ENCODE measurements at places on chromosomes 5 and 9. TPM values are rescaled to one million over a fixed set of nuclear protein-coding genes. Genes with fewer than 3 reads are reported as not detected.

- peak; percentile 14 for DNase-seq
- H3K4me3 ChIP-seq: no peak overlapping the region
- H3K27ac ChIP-seq: no peak overlapping the region
- no peaks in the 10 kb centered on the region for H3K27me3 ChIP-seq
- peaks cover 27% of the 10 kb centered on the region for H3K4me1 ChIP-seq
Observed at GRCh38 chr5:52709167-52709925, 78.4 kb upstream of the ITGA1 start.

GRCh38 chr5:156326718-156327259 is at the start of gene SGCD:
TSS of gene SGCD (plus strand) at chr5:156327164.
- no peaks in the 10 kb centered on the region for H3K4me1 ChIP-seq
- no peak within 1 kb of the TSS for H3K27ac ChIP-seq
- no peak within 1 kb of the TSS for H3K4me3 ChIP-seq
- H3K36me3 ChIP-seq: no peaks in the 10 kb centered on the region

GRCh38 chr9:121949364-121949763 is 143.7 kb downstream of the TTLL11 start:
- H3K4me3 ChIP-seq: no peak overlapping the region
- no peak overlapping the region for H3K27ac ChIP-seq
- H3K36me3 ChIP-seq: no peaks in the 10 kb centered on the region
- H3K27me3 ChIP-seq: no peaks in the 10 kb centered on the region
- no peak for DNase-seq

GRCh38 chr9:34830068-34830467 is 120.1 kb upstream of the CCL21 start:
- no peak overlapping the region for H3K27ac ChIP-seq
- H3K27me3 ChIP-seq: peaks cover 7% of the 10 kb centered on the region
- DNase-seq: no peak
- H3K4me3 ChIP-seq: no peak overlapping the region
- no peaks in the 10 kb centered on the region for H3K4me1 ChIP-seq

DNA sequence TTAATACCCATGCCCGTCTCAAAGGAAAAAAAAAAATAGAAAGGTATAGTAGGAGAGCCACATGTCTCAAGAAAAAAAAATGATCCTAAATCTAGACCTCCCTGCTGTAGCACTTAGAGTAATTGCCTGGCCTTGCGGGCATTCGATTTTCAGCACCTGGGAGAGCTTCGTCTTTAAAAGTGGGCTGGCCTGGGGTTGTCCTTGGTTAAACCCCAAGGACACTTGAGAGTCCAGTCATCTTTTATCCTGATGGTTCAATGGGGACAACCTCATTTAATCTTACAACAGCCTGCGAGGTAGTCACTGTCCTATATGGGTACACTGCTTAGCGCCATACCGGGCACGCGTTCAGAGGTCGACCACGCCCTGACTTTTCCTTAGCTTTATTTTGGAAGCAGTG is 60.1 kb downstream of the MAT2B start:
- peaks cover 23% of the 10 kb centered on the region for H3K4me1 ChIP-seq
- peak overlapping the region; percentile 23 for H3K27ac ChIP-seq
- peaks cover 56% of the 10 kb centered on the region for H3K27me3 ChIP-seq

- peaks cover 5% of the 10 kb centered on the region for H3K4me1 ChIP-seq
- DNase-seq: no peak
- H3K27ac ChIP-seq: no peak overlapping the region
- no peaks in the 10 kb centered on the region for H3K27me3 ChIP-seq
- H3K36me3 ChIP-seq: peaks cover 55% of the 10 kb centered on the region
Observed at GRCh38 chr5:6745706-6746222, 32.5 kb downstream of the TENT4A start.

DNA sequence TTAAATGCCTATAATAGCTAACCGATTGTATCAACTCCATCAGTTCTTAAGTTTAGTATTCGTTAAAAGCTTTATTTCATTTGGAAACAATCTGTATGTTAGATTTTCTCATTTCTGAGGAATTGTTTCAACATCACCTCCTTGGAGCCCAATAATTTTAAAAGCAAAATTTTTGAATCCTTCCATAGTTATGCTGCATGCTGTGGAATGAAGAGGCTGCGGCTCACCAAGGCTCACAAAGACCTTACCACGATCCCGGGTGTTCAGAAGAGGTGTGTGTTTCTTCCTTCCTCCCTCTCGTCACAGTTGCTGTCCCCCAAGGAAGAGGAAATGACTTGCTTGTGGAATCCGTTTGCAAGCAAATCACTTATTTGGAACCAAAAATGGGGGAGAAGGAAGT is 143.8 kb downstream of the FGF1 start:
- no peaks in the 10 kb centered on the region for H3K4me1 ChIP-seq
- H3K27me3 ChIP-seq: peaks cover 2% of the 10 kb centered on the region
- DNase-seq: no peak
- H3K4me3 ChIP-seq: no peak overlapping the region
- no peak overlapping the region for H3K27ac ChIP-seq

- no peaks in the 10 kb centered on the region for H3K4me1 ChIP-seq
- H3K27ac ChIP-seq: no peak overlapping the region
- no peaks in the 10 kb centered on the region for H3K27me3 ChIP-seq
- H3K36me3 ChIP-seq: no peaks in the 10 kb centered on the region
Observed at GRCh38 chr9:124802426-124802825, 25.5 kb downstream of the OLFML2A start.

- H3K4me1 ChIP-seq: no peaks in the 10 kb centered on the region
- H3K36me3 ChIP-seq: peaks cover 7% of the 10 kb centered on the region
- DNase-seq: no peak
- no peak overlapping the region for H3K4me3 ChIP-seq
- H3K27me3 ChIP-seq: no peaks in the 10 kb centered on the region
- H3K27ac ChIP-seq: no peak overlapping the region
Observed at GRCh38 chr5:127987354-127988145, 96.0 kb upstream of the SLC12A2 start.

DNA sequence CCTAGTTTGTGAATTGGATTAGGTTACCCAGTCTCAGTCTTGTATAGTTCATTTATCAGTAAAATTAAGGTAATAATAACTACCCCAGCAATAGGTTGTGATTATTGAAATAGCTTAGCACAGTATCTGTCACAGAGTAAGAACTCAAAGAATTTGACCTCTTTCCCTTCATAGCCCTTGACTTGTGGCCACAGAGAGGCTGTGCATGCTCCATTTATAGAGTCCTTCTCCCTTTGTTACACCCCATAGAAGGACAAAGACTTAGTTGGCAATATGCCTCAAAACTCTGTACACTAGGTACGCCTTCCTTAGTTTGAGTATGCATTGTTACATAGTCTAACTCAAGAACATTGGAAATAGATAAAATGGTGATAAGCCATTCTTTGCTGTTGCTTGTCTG is 257.2 kb downstream of the KCTD16 start:
- DNase-seq: no peak
- no peak overlapping the region for H3K27ac ChIP-seq
- no peaks in the 10 kb centered on the region for H3K36me3 ChIP-seq
- no peaks in the 10 kb centered on the region for H3K4me1 ChIP-seq

DNA sequence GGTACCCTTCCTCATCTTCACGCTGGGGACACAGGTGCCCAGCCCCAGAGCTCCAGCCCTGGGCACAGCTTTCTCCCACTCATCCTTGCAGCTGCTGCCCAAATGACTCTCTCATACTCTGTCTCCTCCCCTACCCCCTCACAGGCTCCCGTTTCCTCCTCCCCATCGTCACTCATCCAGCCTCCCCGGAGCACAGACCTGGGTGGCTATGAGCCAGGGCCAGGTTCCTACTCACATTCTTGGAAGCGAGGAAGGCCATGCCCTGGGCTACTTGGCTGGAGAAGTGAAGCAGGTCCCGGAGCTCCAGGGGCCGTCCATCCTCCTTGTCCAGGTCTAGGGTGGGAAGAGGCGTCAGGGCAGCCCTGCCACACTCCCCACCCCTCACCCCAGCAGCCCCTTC is 29.3 kb downstream of the CSF1R start:
- peaks cover 16% of the 10 kb centered on the region for H3K36me3 ChIP-seq
- H3K27me3 ChIP-seq: no peaks in the 10 kb centered on the region
- H3K27ac ChIP-seq: no peak overlapping the region
- no peaks in the 10 kb centered on the region for H3K4me1 ChIP-seq

GRCh38 chr9:135281791-135282737 is 194.6 kb downstream of the OLFM1 start:
- no peaks in the 10 kb centered on the region for H3K27me3 ChIP-seq
- DNase-seq: peak; percentile 58
- peaks cover 4% of the 10 kb centered on the region for H3K4me1 ChIP-seq
- no peaks in the 10 kb centered on the region for H3K36me3 ChIP-seq
- no peak overlapping the region for H3K27ac ChIP-seq

DNA sequence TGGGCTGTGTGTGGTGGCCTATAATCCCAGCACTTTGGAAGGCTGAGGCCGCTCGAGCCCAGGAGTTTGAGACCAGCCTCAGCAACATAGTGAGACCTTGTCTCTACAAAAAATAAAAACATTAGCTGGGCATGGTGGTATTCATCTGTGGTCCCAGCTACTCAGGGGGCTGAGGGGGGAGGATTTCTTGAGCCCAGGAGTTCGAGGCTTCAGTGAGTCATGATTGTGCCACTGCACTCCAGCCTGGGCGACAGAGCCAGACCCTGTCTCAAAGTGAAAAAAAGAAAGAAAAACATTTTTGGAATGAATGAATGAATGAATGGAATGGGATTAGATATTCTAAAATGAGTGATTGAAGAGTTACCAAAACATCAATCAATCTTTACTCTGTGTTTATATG is 85.8 kb downstream of the FGF1 start:
- no peak for DNase-seq
- H3K27ac ChIP-seq: no peak overlapping the region
- H3K4me1 ChIP-seq: peaks cover 8% of the 10 kb centered on the region
- H3K36me3 ChIP-seq: no peaks in the 10 kb centered on the region

GRCh38 chr5:9467199-9468059 is 78.4 kb downstream of the SEMA5A start:
- no peak overlapping the region for H3K27ac ChIP-seq
- DNase-seq: no peak
- no peaks in the 10 kb centered on the region for H3K4me1 ChIP-seq
- no peak overlapping the region for H3K4me3 ChIP-seq
- H3K36me3 ChIP-seq: no peaks in the 10 kb centered on the region
- H3K27me3 ChIP-seq: no peaks in the 10 kb centered on the region

- H3K4me1 ChIP-seq: no peaks in the 10 kb centered on the region
- no peak overlapping the region for H3K27ac ChIP-seq
- no peak overlapping the region for H3K4me3 ChIP-seq
- no peak for DNase-seq
Observed at GRCh38 chr5:6269925-6270324, 108.4 kb downstream of the MED10 start.

- peak overlapping the region; percentile 15 for H3K27ac ChIP-seq
- H3K4me3 ChIP-seq: peak overlapping the region; percentile 1
- peaks cover 15% of the 10 kb centered on the region for H3K4me1 ChIP-seq
- peak; percentile 18 for DNase-seq
Observed at GRCh38 chr9:650362-650761, 191.1 kb upstream of the DMRT1 start.

GRCh38 chr9:69857828-69858227 is 37.2 kb downstream of the CFAP95 start:
- no peak for DNase-seq
- no peak overlapping the region for H3K4me3 ChIP-seq
- H3K4me1 ChIP-seq: peaks cover 4% of the 10 kb centered on the region
- H3K36me3 ChIP-seq: no peaks in the 10 kb centered on the region

DNA sequence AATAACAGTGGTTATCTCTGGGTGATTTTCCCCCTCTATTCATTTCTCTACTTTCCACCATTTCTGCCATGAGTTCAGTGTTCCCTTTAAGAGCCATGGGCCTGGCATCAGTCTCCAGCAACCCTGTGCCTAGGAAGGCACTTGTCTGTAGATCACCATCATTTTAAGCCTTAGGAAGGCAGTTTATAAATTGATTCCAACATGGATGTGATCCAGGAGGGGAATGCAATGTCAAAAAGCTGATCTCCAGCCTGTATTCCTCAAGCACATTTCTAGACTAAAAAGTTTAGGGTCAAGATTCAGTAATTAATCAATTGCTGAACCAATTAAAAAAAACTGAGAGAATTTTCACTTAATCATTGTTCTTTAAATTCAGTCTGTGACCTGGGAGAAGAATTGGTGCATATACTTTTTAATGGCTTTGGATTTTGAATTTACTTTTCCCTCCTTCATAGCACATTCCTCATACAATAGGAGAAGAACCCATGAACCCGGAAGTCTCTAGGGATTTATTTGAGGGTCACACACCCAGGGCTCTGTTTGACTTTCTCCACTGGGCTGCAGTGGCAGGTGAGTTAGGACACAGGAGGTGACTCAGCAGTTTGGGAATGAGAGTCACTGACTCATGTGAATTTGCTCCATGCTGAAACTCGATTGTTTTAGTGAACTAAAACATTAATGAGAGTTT is 6.1 kb upstream of the ERMP1 start:
- no peak overlapping the region for H3K4me3 ChIP-seq
- H3K4me1 ChIP-seq: peaks cover 56% of the 10 kb centered on the region
- DNase-seq: no peak
- peaks cover 2% of the 10 kb centered on the region for H3K36me3 ChIP-seq
- H3K27ac ChIP-seq: no peak overlapping the region
- no peaks in the 10 kb centered on the region for H3K27me3 ChIP-seq

GRCh38 chr5:39464088-39464487 is 39.3 kb upstream of the DAB2 start:
- DNase-seq: no peak
- no peaks in the 10 kb centered on the region for H3K4me1 ChIP-seq
- H3K4me3 ChIP-seq: no peak overlapping the region
- H3K36me3 ChIP-seq: no peaks in the 10 kb centered on the region

Gene ARHGEF39
- total RNA-seq: 19.1 TPM

Gene RORB
- total RNA-seq: 0.05 TPM

Gene CDC20B
- not detected for total RNA-seq

Gene SUSD1
- 2.5 TPM for total RNA-seq

Gene GRM6
- not detected for total RNA-seq

Gene MED22
- total RNA-seq: 26.4 TPM

Gene ZCCHC7
- total RNA-seq: 50.2 TPM

Gene SLC22A4
- total RNA-seq: 0.66 TPM

Gene ATP10B
- total RNA-seq: not detected

Gene SPOCK1
- not detected for total RNA-seq

Gene EGFL7
- 1.4 TPM for total RNA-seq

Gene RLN2
- total RNA-seq: 4.9 TPM

Gene KIF12
- total RNA-seq: not detected

Gene KIAA0825
- total RNA-seq: 1.1 TPM

Gene CARTPT
- total RNA-seq: not detected

Gene AUH
- 30.4 TPM for total RNA-seq

Data from activated CD4-positive, alpha-beta T cell treated with anti-CD3 and anti-CD28 coated beads for 36 hours (primary cell).